ENCODE measurements at places on chromosomes 11 and 22. TPM values are rescaled to one million over a fixed set of nuclear protein-coding genes. Genes with fewer than 3 reads are reported as not detected.

DNA sequence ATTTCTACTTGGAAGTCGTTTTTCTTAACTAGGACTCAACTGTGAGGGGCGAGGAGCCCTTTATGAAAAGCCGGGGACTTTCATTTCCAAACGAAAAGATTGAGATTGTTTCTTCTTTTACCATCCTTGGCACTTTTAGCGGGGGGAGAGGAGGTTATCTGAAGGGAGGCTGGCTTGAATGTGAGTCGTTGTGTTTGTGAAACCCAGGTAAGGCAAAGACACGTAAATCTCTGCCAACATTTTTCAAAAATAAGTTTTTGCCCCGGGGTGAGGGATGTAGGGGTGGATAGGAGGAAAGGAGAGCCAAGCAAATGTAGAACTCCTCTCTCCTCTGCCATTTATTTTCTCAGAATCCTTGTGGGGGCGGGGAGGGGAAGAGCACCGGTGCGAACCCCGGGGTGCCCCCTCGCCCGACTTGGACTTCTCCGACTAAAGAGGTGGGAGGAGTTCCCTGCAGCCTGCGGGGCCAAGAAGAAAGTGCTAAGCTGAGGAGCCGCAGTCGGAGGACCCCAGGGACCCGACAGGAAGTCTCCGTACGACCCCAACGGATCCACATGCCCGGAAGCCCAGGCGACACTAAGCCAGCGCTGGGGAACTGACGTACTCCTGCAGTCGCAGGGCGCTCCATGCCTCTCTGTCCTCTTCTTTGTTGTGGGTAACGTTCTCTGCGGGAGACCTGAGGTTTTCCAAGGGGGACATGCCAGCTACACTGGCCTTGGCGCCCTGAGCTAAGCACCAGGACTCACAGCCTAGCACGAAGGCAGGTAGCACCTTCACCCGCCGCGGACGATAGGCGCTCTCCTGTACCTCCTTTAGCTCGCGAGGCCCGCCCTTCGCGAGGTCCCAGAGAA is 2.4 kb upstream of the WT1 start:
- DNase-seq: no peak

- no peak for DNase-seq
Observed at GRCh38 chr11:6567371-6567745, 36.1 kb downstream of the RRP8 start.

- DNase-seq: no peak
Observed at GRCh38 chr11:86637988-86638387, 34.4 kb downstream of the ME3 start.

- no peak for DNase-seq
Observed at GRCh38 chr11:133828871-133829270, 16.4 kb downstream of the SPATA19 start.

GRCh38 chr22:22870577-22871404 is 16.8 kb upstream of the IGLL5 start:
- no peak for DNase-seq

GRCh38 chr11:130451231-130452019 is 3.0 kb downstream of the ADAMTS15 start:
- no peak for DNase-seq

- DNase-seq: no peak
Observed at GRCh38 chr11:73034331-73034730, 107.8 kb downstream of the FCHSD2 start.

- no peak for DNase-seq
Observed at GRCh38 chr11:58807343-58807742, 37.2 kb downstream of the GLYATL2 start.

GRCh38 chr22:47695176-47695575 is 932.7 kb downstream of the TBC1D22A start:
- DNase-seq: no peak

DNA sequence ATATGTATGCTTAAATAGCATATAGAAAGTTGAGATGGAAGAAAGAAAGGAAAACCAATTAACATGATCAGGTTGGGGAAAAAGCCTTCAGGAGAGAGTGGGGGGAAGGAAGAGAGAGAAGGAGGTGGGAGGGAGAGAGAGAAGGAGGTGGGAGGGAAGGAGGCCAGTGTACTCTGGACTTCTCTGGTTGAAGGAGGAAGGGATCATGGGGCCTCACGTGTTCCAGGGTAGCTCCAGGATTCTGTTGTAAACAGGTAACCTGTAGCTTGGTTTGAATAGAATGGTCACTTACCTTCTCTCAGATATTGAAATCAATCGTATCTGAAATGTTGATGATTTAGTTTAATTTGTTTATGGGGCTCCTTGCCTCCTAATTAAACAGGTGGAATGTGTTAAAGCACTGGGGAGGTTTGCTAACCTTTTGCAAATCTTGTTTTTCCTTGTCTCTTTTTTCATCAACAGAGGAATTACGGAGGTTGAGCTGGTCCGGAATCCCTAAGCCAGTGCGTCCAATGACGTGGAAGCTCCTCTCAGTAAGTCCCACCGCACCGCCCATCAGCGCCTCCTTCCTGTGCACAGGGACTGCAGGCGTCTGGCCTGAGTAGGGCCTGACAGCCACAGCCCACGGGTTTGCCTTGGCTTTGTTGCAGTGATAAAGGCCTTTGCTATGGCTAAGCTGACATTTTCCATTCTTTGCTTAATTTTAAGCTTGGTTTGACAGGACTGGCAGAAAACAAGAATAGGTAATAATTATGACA is 115.9 kb downstream of the TBC1D22A start:
- no peak for DNase-seq

DNA sequence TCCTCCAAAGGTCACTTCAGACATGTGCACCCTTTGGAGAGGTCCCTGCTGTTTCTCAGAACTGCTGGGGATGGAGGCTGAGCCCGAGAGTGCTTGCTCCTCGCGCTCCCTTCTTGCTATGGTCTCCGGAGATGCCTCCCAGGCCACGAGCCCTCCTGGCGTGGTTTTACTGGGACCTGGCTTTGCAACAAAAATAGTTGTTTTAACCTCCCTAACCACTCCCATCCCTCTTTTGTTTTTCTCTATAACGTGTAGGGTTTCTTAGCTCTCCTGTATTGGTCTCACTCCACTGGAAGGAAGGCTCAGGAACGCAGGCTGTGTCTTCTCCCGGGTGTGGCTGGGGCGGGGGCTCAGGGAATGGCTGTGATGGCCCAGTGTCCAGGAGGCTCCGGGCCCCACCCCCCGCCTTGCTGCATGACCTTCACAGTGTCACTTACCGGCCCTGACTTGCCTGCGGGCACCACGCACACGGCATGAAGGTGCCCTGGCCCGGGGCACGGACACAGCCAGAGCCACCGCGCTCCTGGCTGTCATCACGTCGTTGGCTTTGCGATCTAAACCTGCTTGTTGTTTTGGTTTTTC is 5.6 kb downstream of the PTDSS2 start:
- no peak for DNase-seq

GRCh38 chr22:19626666-19627065 is 87.6 kb upstream of the SEPTIN5 start:
- no peak for DNase-seq

- DNase-seq: no peak
Observed at GRCh38 chr11:133718831-133719230, 126.5 kb downstream of the SPATA19 start.

DNA sequence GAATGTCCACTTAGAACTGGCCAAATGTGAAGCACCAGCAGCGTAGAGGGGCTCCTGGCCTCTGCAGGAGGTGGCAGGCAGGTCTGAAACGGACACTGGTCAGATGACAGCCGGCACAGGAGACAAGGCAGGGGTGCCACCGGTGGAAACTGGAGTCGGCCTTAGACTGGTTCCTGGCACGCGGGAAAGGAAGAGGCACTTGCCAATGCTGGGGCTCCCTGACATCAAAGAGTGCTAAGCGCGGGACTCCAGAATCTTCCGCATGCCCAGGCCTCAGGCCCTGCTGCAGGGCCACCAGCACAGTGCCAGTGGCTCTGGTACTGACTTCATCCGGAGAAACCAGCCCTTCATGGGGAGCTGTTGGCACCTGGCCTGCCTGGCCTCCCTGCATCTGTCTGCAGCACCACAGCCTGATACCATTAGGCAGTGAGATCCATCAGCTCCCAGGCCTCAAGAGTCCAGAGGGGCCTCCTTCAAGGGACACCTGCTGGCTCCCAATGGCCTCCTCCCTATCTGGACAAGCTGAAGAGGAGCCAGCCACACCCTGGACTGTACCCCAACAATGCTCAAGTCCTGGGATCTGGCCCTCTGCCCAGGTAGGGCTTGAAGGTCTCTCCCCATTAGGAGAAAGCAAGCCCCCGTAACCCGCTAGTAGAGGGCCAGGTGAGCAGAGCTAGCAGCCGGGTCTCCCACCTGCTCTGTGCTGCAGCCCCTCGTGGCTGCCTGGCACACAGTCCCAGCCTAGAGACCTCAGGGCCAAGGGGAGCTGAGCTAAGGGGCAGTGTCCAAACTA is 29.7 kb upstream of the GNB1L start:
- no peak for DNase-seq

DNA sequence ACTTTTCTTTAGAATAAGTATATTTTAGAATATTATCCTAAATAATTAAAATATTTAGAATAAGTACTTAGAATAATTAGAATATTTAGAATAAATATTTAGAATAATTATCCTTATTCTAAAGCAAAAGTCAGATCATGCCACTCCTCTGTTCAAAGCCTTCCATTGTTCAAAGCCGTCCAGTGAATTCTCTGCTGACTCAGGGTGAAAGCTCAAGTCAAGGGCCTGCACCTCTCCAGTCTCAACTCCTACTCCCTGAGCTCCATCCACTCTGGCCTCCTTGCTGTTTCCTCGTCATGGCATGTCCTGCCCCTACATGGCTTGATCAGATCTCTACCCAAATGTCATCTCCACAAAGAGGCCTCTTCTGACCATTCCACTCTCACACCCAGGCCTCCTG is 30.0 kb downstream of the PLEKHA7 start:
- no peak for DNase-seq

GRCh38 chr22:19783586-19784383 is 23.2 kb downstream of the TBX1 start:
- no peak for DNase-seq

DNA sequence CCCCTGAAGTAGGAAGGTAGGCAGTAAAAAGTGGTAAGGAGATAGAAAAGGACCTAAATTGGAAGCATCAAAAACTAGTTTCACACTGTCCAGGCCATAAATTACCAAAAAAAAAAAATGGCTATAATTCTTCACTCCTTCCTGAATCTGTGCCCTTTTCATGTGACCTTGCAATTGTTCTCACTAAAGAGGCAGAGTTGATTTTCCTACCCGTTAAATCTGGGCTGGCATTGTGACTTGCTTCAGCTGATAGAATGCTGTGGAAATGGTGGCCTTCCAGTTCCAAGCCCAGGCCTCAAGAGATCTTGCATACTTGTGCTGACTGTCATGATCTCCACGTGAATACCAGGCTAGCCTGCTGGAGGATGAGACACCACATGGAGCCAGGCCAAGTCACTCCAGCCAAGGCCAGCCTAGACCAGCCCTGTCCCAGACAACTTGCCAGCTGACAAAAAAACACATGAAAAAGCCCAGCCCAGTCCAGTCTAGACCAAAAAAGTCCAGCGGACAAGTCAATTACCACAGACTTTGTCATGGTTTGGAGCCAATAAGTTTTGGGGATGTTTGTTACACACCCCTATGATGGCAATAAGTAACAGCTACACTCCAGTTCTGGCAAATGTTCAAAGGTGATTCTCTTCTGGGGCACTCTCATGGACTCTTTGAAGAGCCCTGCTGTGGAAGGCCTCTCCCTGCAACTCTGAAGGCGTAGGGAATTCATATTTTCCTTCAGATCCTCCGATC is 51.4 kb upstream of the NUP50 start:
- DNase-seq: no peak

DNA sequence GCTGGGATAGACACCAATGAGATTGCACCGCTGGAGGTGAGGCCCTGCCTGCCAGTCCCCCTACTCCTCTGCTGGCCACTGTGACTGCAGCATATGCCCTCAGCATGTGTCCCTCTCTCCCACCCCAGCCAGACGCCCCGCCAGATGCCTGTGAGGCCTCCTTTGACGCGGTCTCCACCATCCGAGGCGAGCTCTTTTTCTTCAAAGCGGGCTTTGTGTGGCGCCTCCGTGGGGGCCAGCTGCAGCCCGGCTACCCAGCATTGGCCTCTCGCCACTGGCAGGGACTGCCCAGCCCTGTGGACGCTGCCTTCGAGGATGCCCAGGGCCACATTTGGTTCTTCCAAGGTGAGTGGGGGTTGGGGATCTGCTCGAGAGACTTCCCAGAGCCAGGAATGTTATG is 5.7 kb upstream of the SMARCB1 start:
- DNase-seq: no peak

GRCh38 chr11:80748207-80748925 is 1307.5 kb upstream of the TENM4 start:
- DNase-seq: no peak

The MN1 gene
- 7.4 TPM for total RNA-seq

The KRTAP5-7 gene
- total RNA-seq: 0.89 TPM

The KCTD14 gene
- total RNA-seq: 1.6 TPM
